Large intestine (tissue), 12 donors: ENCODE measurements at places on chromosomes 7 and 10. TPM values are rescaled to one million over a fixed set of nuclear protein-coding genes. Genes with fewer than 3 reads are reported as not detected.
A peak's percentile ranks its signal among the peaks of the same experiment; 100 is the strongest.

Gene LMOD2
- polyA plus RNA-seq = 0.24 TPM

Gene POU6F2
- 0.19 TPM for polyA plus RNA-seq

DNA sequence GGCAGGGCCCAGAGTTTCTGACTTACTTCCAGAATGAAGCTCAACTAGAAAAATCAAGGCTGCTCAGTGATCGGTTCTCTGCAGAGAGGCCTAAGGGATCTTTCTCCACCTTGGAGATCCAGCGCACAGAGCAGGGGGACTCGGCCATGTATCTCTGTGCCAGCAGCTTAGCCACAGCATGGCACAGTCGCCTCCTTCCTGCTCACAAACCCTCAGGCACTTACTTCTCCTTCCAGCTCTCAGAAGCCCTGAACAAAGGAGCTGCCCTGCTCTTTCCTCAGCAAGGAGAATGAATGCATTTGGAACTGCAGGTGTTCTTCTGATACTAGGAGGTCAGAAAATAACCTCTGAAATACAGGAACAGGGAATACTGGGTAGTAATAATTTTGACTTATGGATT, 219.7 kb upstream of the PRSS1 start:
- H3K36me3 ChIP-seq = no peaks in the 10 kb centered on the region
- H3K27ac ChIP-seq = no peak overlapping the region
- DNase-seq = no peak
- no peaks in the 10 kb centered on the region for H3K4me1 ChIP-seq
- peaks cover 28% of the 10 kb centered on the region for H3K27me3 ChIP-seq

- peaks cover 12% of the 10 kb centered on the region for H3K4me1 ChIP-seq
- H3K36me3 ChIP-seq = no peaks in the 10 kb centered on the region
- DNase-seq = no peak
- no peak overlapping the region for H3K4me3 ChIP-seq
- H3K27me3 ChIP-seq = peaks cover 3% of the 10 kb centered on the region
- no peak overlapping the region for H3K27ac ChIP-seq
Measured at GRCh38 chr10:50987934-50988333, 86.4 kb upstream of the PRKG1 start.

GRCh38 chr7:128136215-128136597, 104.9 kb upstream of the LEP start:
- peaks cover 81% of the 10 kb centered on the region for H3K27me3 ChIP-seq
- DNase-seq = peak; percentile 7
- H3K4me3 ChIP-seq = peak overlapping the region; percentile 41
- H3K36me3 ChIP-seq = no peaks in the 10 kb centered on the region

GRCh38 chr7:128443831-128444600, 11.7 kb upstream of the HILPDA start:
- H3K36me3 ChIP-seq = no peaks in the 10 kb centered on the region
- H3K27ac ChIP-seq = peak overlapping the region; percentile 84
- DNase-seq = peak; percentile 89
- no peaks in the 10 kb centered on the region for H3K27me3 ChIP-seq
- H3K4me3 ChIP-seq = no peak overlapping the region

GRCh38 chr10:79468841-79469585, 23.6 kb upstream of the ZCCHC24 start:
- no peaks in the 10 kb centered on the region for H3K27me3 ChIP-seq
- H3K4me1 ChIP-seq = peaks cover 4% of the 10 kb centered on the region
- H3K27ac ChIP-seq = no peak overlapping the region
- H3K4me3 ChIP-seq = no peak overlapping the region
- DNase-seq = no peak

- H3K4me3 ChIP-seq = no peak overlapping the region
- H3K4me1 ChIP-seq = peaks cover 7% of the 10 kb centered on the region
- peak overlapping the region; percentile 10 for H3K27ac ChIP-seq
- H3K27me3 ChIP-seq = no peaks in the 10 kb centered on the region
- H3K36me3 ChIP-seq = no peaks in the 10 kb centered on the region
Measured at GRCh38 chr7:43735802-43736603, 6.7 kb upstream of the COA1 start.
